ENCODE measurements at places on chromosomes 6 and 20.

DNA sequence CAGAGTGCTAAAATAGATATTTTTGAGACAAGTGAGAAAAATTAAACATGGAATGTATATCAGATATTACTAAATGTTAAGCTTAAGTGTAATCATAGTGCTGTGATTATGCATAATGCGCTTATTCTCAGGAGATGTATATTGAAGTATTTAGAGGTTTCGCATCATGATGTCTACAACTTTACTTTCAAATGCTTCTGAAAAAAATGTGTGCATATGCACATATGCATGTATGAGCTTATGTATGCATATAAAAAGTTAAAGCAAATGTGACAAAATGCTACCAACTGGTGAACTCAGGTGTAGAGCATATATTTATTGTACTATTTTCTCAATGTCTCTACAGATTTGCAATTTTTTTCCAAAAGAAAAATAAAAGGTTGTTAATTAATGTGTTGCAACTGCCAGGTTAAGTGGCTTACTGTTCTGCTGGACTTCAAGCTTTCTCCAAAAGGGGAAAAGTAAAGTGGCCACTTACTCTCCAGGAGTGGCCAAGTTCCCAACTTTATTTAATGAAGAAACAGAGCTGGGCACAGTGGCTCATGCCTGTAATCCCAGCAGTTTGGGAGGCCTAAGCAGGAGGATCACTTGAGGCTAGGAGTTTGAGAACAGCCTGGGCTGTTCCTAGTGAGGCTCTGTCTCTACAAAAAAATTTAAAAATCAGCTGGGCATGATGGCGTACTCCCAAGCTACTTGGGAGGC, 48.9 kb downstream of the B4GALT5 start:
- DNase-seq: no peak

DNA sequence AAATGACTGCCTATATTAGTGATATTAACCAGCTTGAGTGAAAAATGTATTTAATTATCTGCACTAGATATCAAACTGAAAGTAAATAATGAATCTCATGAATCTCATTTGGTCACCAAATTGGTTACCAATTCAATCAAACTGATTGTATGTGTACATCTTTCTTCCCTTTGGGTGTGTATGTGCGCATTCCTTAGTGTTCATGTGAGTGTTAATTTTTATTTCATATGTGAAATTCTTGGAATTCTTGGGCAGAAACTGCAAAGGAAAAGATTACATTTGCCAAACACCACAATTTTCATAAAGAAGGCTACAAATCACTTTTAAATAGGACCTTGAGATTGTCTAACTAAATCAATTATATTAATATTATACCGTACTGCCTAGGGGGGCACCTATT, 648.4 kb upstream of the MARCKS start:
- no peak for DNase-seq

DNA sequence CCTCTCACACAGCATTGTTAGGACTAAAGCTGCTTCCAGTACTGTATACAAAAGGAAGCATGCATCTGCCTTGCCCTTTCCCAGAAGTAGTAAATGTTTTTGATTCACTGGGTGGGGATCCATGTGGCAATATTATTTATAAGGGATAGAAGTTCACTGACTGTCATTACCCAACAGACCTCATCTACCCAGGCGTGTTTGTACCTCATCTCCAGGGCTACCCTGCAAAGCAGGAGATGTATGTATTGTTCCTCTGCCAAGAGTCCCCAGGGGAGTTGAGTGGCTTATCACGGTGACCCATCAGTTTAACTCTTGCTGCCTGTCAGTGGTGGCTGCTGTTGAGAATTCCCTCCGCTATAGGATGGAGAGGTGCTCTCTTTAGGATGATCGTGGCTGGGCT, 42.5 kb downstream of the SLC24A3 start:
- no peak for DNase-seq

DNA sequence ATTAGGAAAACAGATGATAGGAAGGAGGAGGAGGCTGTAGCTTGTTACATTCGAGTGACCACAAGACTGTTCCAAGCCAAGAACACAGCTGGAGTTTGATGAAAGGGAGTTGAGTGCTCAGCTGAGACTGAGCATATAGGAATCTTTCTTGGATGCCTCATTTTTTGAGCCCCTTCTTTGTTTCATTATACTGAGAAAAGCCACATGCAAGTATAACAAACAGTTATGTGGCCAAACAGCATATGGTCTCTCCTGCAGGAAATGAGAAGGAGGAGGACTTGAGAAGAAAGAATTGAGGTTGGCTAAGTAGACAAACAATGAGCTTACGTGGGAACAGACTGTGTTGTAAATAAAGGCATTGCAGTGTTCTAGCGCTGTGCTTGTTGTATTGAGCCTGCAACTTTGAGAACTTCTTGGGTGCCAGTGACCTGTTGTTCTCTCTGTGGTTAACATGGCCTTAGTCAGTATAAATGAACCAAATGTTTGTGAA, 78.3 kb downstream of the AKAP7 start:
- DNase-seq: no peak

GRCh38 chr20:49821870-49822331, 9.3 kb downstream of the SLC9A8 start:
- no peak for DNase-seq

Data from germinal center (tissue), 1 donor.